ENCODE measurements at places on chromosomes 6 and 20.

DNA sequence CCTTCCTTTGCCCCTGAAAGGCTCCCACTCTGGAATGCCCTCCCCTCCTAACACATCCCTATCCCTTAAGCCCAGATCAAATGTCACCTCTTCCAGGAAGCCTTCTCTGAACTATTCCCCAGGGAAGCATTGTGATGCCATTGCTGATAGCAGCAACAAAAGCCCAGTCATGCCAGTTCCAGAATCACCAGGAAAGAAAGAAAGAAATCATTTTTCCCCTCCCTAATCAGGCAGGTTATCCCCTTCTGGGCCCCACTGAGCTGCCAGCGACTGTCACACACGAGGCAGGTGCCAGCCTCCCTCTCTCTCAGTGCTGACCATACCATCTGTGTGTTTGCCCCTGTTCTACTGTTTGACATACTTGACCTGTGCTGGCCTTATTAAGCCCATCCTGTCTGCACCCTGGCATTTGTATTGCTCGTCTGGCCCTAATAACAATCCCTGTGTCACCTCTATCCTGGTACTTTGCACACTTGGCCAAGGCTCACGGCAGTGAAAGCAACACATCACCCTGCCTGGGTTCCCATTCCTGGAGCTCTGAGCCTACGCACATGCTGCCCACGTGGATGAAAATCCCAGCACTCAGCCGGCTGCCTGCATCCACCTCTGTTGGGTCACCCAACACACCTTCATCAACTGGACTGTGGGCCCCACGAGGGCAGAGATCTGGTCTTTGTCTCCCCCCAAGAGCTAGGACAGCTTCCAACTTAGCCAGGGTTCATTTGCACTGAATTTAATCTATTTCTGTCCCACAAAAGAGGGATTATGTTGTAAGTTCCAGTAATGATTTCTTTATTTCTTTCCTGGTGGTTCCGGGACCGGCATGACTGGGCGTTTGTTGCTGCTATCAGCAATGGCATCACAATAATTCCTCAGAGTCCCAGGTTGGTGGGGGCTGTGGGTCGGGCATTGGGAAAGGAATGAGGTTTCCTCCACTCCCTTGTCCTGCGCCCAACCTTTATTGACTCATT is 5.3 kb upstream of the BPIFB1 start:
- no peak for DNase-seq

- no peak for DNase-seq
Measured at GRCh38 chr6:11185204-11185842, 47.1 kb downstream of the NEDD9 start.

DNA sequence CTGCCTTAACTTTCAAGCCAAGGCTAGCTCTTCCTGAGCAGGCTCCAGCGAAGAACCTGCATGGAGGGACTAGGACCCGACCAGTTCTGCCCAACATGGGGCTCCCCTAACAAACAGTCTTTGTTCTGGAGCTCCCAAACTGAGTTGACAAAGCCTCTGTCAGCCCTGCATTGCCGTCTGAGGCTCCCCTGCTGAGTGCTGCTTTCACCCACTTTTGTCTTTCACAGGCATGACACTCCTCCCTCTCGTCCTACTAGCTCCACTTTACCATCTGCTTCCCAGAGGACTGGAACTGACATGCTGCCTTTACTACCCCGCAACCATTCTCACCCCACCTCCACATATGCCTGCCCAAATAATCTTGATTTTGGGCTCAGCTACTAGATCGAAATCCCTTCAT is 45.1 kb upstream of the B4GALT5 start:
- no peak for DNase-seq

- no peak for DNase-seq
Measured at GRCh38 chr6:75893776-75894152, 144.7 kb downstream of the MYO6 start.

- DNase-seq, result no peak
Measured at GRCh38 chr6:51706086-51706485, 381.3 kb downstream of the PKHD1 start.

DNA sequence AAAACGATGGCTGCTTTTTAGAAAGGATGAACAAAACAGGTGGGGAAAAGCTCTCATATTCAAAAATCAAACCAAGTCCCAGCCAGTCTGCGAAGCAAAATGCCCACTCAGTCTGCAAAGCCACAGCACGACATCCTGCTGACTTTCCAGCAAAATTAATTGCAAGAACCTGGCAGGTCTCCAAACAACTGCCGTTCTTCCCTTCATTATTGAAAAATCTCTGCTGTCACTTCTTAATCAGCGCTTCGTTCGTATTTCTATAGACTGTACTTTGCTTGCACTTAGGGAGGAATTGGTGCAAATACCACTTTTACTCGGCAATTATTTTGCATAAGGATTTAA is 222.4 kb downstream of the CBLN4 start:
- no peak for DNase-seq

GRCh38 chr6:137879299-137879698 is 12.2 kb downstream of the TNFAIP3 start:
- no peak for DNase-seq

DNA sequence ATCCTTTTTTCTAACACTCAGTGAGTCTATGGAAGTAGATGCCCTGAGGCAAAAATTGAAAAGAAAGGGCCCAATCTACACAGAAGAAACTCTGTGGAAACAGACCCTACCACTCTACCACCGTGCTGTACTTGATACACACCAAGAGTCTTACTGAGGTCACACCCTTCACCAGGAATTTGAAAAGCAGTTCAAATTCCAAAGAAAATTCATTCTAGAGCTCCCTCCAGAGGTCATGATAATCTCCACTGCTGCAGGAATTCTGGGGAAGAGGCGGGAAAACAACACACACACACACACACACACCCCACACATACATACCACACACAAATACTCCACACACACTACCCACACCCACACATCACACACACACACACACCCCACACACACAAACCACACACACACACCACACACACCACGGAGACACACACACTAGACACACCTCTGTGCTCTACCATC is 336.8 kb downstream of the HDGFL1 start:
- DNase-seq, result no peak
